Epithelial cell of prostate (primary cell): ENCODE measurements at places on chromosomes 2 and 18.

DNA sequence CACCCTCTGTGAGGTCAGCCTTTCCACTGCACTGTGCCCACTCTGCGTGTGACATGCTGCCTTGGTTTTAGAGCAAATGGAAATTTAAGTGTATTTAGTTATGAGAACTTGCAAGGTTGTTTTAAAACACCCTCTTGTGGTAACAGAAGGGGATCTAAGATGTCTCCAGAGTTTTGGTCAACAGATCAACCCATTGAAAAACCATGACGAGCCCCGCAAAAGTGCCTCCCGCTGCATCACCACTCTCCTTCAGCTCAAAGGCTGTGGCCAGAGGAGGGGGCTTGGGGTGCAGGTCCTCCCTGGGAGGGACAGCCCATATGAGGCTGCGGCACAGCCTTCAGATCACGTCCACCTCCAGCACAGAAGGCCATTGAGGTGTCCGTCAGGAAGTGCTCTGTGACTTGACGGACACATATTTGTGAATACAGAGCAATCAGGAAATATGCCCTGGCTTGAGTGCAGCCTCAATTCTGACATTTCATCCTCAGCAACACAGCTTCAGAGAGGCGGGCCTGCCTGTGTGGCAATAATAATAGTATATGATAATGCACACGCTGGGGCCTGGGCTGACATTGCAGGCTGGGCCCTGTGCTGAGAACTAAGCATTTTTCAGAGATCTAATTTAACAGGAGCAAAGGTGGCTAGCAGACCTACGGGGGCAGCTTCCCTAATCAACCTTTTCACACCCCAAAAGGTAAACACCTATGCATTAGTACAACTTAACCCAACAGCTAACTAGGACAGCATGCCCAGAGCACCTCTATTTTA lies 213.9 kb downstream of the ANAPC1 start:
- no peak for DNase-seq

DNA sequence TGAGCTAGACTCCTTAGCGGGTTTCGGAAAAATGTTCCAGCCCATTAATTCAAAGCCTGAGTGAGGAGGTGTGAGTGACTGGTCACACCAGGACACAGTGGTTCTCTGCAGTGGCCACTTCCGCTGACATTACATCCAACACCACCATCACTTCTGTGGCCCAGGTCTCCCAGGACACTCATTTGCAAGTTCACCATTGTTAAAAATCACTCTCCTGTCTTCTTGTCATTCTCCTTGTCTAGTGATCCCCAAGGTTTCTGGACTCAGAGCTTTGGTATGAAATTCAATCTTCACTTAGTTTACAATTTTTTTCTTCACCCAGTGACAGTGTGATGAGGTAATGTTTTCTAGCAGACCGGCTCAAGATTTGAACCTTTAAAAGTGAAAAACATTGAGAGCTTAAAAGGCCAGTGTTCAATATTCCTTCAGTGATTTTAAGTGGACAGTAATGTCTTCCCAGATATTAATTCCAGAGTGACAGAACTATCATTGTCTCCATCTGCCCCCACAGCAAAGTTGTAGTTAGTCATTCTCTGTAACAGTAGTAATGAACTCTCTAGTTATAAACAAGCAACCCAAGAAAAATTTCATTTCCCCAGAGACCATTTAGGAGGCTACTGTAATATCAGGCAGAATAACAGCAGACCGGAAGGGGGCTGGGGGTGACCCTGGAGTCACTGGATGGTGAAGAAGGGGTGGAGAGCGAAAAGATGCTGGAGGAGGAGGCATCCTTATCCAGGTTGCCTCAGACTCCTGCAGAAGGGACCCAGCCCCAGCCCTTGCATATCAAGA lies 164.9 kb downstream of the GFPT1 start:
- no peak for DNase-seq

DNA sequence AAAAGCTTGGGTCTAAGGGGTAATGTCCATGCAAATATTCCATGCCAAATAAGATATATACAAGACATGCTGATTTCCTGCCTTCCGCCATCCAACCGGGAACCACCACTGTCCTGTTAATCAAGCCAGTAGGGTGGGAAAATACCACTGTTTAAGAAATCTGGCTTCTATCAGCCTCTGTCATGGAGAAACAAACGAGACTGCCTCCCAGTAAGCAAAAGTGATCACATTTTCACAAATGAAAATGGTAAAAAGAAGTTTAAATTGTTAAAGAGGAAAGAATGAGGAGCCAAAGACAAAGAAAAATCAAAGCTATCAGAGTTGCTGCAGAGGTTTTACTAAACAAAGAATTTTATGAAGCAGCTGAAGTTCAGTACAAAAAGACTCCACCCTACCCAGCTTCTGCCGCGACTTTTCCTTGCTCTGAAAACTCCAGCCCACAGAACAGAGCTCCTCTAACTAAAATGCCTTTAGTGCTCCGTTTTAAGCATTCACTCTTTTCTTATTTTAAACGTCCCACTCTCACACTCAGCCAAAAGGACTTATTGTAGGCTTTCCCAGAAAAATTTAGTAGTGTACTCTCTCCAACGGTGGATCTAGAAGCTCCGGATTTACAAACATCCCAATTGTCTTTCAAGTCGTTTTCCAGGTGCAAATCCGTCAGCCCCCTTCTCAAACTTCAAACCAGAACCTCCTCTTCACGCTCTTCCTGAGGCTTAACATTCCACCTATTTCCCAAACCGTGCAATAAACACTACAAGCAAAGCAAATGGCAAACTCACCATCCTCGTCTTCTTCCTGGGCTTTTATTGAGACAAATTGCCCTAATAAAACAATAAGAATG lies 613 bp downstream of the COL5A2 start:
- DNase-seq = no peak

- no peak for DNase-seq
Observed at GRCh38 chr2:136787970-136788369, 22.6 kb downstream of the THSD7B start.

GRCh38 chr2:217994776-217995274 lies 8.0 kb downstream of the TNS1 start:
- no peak for DNase-seq

DNA sequence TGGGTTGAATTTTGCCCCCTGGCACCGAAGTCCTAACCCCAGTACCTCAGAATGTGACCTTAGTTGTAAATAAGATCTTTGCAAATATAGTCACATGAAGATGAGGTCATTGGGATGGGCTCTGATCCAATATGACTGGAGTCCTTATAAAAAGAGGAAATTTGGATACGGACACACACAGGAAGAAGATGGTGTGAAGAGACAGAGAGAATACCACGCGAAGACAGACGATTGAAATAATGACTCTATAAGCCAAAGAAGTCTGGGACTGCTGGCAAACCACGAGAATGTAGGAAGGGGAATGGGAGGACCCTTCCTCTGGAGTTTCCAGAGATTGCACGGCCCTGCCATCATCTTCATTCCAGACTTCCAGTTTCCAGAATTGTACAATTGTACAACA lies 98.6 kb downstream of the CPO start:
- no peak for DNase-seq

- DNase-seq = peak; percentile 90
Observed at GRCh38 chr2:69652206-69652605, 8.7 kb upstream of the AAK1 start.

DNA sequence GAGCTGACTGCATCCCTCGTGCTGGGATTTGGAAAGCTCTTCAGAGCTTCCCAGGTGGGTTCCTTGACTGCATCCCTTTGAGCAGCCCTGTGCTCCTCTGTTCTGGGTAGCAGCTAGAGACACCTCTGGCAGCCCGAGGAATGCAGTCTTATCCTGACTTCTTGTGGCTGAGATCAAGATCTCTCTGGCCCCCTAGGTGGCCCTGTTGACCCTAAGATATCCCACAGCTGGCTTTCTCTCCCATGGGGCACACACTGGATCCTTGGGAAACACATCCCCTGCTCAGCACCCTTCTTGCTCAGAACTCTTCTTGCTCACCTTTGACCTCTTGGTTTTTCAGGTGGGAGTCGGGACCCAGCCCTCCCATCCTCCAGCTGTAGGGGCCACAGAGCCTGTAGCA lies 237.2 kb downstream of the TSN start:
- DNase-seq = no peak

DNA sequence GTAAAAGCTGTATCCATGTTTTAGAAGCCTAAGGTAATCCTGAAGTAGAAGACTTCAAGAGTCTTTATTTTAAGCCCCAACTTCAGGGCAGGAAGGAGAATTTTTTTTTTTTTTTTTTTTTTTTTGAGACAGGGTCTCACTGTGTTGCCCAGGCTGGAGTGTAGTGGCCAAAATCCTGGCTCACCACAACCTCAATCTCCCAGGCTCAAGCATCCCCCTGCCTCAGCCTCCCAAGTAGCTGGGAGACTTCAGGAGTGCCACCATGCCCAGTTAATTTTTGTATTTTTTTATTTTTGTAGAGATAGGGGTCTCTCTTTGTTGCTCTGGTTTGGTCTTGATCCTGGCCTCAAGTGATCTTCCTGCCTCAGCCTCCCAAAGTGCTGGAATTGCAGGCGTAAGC lies 3.3 kb upstream of the RNF152 start:
- DNase-seq = no peak

DNA sequence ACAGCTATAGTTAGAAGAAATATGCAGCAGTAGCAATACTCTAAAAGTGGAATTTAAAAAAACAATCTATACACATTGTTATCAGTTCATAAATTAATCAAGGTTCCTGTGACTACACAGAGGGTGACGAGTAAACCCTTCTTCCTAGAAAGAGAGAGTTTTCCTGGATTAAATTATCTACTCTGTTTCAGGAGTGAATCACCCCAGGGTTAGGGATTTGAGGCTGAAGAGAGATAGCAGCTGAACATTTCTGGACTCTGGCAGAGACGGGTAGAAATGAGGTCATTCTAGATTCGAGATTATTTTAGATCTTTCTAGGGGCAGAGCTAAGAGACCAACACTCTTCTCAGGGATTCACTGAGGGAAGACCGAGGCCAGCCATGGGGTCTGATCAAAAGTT lies 38.8 kb upstream of the PMAIP1 start:
- no peak for DNase-seq

DNA sequence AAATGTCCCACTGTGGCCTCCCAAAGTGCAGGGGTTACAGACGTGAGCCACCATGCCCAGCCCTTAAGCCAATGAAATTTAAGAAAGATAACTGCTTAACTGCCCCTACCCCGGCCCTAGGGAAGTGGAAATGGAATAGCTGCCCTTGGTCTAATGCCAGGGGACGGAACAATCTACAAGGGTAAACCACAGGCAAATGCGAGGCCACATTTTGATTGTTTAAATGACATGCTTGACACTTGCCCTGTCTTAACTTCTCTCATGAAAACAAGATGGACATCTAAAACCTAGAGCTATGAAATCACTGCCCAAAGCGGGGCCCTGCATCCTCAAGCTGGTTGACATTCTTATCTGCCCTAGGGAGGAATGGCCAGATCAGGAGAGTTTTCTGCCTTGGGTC lies 5.5 kb upstream of the ITSN2 start:
- no peak for DNase-seq
